Large intestine (tissue), 12 donors: ENCODE measurements at places on chromosomes 11 and 22.

DNA sequence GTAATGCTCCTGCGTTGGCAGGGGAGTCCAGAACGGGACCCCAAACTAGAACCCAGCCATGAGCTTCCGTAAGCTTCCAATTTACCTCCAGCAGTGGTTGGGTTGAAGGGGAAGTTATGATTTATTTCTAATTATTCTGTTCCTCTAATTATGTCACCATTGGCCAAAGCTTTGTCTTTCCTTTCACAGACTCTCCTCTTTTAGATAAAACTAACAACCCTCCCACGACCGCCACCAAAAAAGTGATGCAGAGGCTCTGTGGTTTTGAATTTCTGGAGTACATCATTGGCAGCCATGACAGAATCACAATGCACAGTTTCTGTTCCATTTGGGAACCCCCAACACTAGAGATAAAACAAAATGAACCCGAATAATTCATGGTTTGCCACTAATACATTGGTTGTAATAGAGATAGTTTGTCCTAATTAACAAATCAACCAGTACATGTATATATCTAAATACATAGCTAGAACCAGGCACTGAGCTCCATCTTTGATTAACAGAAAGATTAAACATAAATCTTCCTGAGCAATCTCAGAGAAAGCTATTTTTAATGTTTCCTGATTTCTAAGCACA is 64.3 kb downstream of the ETS1 start:
- DNase-seq: no peak

- no peak for DNase-seq
These were observed 43.0 kb upstream of the CD5 start for GRCh38 chr11:61059260-61059752.

- no peak for DNase-seq
These were observed 2.0 kb upstream of the RRAS2 start for GRCh38 chr11:14360976-14361375.

DNA sequence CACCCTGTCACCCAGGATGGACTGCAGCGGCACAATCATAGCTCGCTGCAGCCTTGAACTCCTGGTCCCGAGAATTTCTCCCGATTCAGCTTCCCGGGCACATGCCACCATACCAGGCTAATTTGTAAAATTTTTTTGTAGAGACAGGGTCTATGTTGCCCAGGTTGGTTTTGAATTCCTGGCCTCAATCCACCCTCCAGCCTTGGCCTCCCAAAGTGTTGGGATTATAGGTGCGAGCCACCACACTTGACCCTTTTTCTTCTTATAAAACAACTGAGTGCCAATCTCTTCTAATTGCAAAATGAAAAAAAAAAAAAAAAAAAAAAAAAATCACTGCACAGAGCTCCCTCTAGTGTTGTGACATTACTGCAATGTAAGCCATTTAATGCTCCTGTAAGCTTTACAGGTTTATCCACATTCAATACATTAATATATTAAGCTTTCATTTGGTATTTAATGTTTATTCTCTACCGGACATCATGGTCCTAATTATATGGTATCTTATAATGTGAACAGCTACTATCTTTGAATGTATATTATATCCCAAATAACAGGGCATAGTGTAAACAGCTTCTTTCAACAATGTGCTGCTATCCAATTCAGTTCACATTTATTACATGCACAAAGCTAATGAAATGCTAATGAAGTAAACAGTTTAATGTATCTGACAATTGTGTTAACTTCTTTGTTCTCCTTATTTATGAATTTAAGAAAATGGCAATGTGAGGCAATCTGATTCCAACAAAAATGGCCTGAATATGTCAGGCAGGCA is 44.6 kb downstream of the COPB1 start:
- peak; percentile 3 for DNase-seq

GRCh38 chr11:77771135-77771534 is 49.4 kb downstream of the RSF1 start:
- DNase-seq: peak; percentile 12

GRCh38 chr11:13143486-13144297 is 133.9 kb upstream of the BMAL1 start:
- peak; percentile 78 for DNase-seq

DNA sequence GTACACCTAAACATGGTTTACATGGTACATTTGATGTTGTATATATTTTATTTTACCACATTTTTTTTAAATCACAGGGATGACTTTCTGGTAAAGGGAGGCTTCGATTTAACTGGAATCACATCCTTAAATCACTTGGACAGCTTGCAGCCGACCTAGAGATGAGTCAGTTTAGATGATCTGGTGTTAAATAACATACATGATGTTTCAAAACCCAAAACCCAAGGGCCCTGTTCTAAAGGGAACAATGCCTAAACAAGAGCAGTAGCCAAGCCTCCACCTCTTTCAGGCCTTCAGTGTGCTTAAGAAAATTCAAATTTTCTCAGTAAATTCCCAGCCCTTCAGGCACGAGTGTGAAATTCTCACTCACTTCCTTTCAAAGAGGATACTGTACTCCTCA is 108.8 kb downstream of the WT1 start:
- DNase-seq: no peak

GRCh38 chr11:20367313-20367948 is 3.9 kb downstream of the HTATIP2 start:
- peak; percentile 62 for DNase-seq

- no peak for DNase-seq
These were observed 83.7 kb downstream of the CDKN1C start for GRCh38 chr11:2801711-2802388.

- no peak for DNase-seq
These were observed 11.1 kb upstream of the CSTF3 start for GRCh38 chr11:33172345-33172744.

- no peak for DNase-seq
These were observed 15.6 kb upstream of the JAM3 start for GRCh38 chr11:134052988-134053945.

DNA sequence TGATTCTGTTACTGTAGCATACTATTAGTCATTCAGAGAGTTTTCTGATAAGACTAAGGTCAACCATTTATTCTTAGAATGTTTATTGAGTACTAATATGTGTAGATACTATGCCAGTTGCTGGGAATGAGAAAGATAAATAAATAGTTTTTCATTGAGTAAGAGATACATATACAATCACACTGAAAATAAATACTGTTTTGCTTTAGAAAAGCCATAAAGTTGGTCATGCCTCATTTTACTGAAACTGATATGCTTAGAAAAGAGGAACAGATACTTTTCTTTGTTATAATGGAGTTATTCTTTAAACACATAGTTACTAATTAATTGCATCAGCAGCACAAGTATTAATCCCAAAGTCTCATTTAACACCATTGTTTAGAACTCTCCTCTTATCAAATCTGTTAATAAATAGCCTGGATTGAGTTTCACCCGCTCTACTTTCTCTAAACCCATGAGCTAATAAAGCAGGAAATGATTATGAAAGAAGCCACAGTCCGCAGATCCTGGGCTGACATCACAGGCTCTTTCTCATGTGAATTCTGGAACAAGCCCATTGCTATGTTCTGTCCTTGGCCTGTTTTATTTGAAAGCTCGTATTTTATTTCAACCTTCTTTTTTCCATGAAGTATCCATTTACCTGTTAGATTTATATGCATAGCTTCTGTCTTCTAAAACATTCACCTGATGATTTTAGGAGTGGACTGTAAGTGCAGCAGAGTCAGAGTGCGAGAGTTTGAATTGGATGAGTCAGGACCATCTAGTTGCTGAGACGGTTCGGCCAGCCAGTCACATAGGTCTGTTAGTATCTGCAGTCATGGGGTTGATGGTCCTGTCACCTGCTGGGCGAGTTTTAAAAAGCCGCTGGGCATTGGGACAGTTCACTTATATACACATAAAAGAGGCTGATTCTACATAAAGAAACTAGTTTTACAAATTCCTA is 35.5 kb downstream of the PIWIL4 start:
- peak; percentile 86 for DNase-seq

GRCh38 chr22:30175690-30176288 is 70.8 kb downstream of the LIF start:
- DNase-seq: no peak

GRCh38 chr11:27060816-27061460 is 20.3 kb downstream of the BBOX1 start:
- DNase-seq: no peak

DNA sequence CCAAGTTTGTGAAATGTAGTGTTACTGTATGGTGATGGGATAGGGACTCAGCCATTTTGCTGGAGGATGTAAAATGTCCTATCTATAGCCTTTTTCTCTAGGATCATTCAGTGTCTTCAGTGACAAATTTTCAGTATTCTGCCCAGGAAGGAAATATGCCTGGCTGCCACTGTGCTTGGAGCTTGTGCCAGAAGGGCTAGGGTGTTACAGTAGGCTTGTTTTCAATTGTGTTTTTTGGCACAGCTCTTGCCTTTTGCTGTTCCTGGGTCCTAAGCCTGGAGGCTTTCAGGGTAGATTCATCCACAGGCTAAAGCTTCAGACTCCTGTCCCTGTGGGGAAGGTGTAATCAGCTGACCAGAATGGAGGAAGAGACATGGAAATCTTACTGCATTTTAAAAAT is 22.0 kb upstream of the PHOX2A start:
- DNase-seq: no peak

- peak; percentile 60 for DNase-seq
These were observed 6.5 kb downstream of the DCPS start for GRCh38 chr11:126310200-126310991.

GRCh38 chr11:108498816-108499408 is 728 bp upstream of the POGLUT3 start:
- DNase-seq: no peak

DNA sequence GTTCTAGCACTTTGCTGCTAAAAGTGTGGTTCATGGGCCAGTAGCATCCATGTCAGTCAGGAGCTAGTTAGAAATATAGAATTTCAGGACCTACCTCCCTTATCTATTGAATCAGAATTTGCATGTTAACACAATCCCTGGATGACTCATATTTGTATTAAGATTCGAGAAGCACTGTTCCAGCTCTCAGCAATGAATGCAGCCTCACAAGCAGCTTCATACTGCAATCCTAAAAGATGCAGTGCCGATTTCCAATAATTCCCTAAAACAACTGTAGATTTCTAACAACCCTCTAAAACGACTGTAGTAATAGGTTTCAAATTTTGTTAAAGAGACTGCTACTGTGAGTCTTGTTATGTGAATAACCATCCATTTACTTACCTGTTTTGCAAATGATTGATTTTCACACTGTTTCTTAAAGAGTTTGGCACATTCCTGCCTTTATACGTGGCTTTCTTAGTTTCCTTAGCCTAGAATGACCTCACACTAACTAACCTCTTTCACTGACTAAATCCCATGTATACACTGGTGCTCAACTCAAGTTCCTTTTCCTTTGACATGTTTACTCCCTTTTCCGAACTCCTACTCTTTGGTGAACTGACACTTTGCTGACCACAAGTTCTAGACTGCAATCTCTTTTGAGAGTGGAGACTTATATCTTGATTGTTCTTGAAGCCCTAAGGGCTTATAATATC is 511.8 kb downstream of the METTL15 start:
- DNase-seq: no peak

DNA sequence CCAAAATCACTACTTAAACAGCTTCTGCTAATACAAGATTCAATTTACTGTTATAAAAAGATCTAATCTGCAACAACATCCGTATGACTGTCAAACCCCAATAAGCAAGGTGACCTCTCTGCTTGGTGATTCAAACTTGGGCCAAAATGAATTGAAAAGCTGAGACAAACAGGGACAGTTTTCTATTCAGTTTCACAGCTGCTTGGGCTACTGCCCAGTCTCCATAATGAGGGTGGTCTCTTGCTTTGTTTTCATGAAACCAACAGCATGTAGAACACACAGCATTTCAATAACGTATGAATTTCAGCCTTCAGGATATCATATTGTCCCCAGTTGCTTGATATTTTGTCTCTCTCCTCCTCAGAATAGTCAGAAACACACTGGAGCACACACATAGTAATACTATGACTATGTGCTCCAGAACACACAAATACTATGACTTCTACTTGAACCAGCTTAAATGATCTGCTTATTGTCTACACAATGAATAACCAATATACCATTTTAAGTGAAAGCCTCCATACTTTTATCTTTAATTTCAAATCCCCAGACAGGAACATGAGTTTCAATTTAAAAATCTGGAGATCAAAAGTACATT is 285.0 kb downstream of the TTC28 start:
- DNase-seq: no peak

GRCh38 chr11:72202571-72202970 is 10.6 kb downstream of the FOLR1 start:
- DNase-seq: no peak

- DNase-seq: no peak
These were observed 58.5 kb downstream of the CCDC34 start for GRCh38 chr11:27304514-27304913.

- no peak for DNase-seq
These were observed 97.4 kb downstream of the MED15 start for GRCh38 chr22:20604776-20605221.

GRCh38 chr11:47483457-47483856 is 34.5 kb upstream of the RAPSN start:
- no peak for DNase-seq

DNA sequence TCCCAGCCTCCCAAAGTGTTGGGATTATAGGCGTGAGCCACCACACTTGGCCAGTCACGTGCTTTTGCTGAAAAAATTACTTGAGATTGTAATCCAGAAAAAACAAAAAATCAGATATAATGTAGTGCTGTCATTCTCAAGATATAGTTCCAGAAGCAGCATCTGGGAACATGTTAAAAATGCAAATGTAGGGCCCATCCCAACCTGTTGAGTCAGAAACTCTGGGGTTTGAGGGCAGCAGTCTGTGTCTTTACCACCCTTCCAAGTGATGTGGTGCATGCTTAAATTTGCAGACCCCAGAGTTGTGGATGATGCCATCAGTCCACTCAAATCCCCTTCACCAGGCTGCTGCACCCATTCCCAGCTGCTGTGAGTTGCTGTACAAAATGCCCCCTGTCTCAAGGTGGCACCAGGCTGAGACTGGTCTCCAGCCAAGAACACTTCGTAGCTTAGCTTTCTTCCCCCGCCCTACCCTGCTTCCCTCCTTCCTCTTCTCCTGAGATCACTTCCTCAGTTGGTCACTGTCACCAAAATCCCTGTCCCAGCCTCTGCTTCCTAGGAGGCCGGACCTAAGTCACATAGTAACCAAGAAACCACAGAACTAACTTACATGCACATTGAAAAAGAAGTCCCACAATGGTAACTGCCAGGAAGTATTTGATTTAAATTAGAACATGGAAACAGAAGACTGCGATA is 18.2 kb upstream of the ARRB1 start:
- no peak for DNase-seq

GRCh38 chr11:824942-825341 is 2.8 kb upstream of the CRACR2B start:
- no peak for DNase-seq

GRCh38 chr11:107271425-107271824 is 186.2 kb downstream of the CWF19L2 start:
- no peak for DNase-seq

GRCh38 chr11:15101072-15101709 is 13.5 kb upstream of the INSC start:
- DNase-seq: peak; percentile 28

DNA sequence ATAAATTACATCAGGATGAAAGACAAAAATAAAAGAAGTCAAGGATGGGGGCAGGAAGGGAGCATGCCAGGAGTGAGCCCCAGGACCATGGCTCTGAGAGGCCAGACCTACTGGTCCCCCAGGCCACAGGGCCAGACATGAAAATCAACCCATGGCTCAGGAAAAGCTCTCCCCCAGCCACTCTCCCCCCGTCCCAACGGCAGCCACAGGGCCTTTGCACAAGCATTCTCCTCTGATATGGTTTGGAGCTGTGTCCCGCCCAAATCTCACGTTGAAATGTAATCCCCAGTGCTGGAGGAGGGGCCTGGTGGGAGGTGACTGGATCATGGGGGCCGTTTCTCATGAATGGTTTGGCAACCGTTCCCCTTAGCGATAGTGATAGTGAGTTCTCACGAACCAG is 80.8 kb upstream of the ANO1 start:
- DNase-seq: no peak
